NCI-H1436 (cell line): ENCODE measurements at places on chromosomes 5 and 9.

GRCh38 chr5:15717001-15717400 is 217.0 kb downstream of the FBXL7 start:
- DNase-seq: no peak

DNA sequence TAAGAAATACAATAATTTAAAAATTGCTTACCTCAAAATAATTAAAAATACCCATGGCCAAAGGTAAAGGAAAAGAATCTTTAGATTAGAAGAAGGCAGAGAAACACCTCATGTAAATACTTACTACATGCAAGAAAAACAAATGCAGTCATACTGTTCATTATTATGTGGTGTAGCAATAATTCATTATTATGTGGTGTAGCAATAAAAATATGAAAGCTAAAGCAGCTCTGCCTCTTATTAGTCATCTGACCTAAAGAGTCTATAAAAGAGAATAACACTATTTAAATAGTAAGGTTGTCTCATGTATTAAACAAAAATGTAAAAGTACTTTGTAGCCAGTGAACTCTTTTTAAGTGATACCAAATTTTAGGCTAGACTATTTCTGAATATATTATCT is 6.6 kb downstream of the DTWD2 start:
- DNase-seq: no peak

GRCh38 chr9:4269872-4270271 is 30.0 kb downstream of the GLIS3 start:
- DNase-seq: no peak

- no peak for DNase-seq
Observed at GRCh38 chr5:146510559-146511125, 5.3 kb downstream of the GPR151 start.

DNA sequence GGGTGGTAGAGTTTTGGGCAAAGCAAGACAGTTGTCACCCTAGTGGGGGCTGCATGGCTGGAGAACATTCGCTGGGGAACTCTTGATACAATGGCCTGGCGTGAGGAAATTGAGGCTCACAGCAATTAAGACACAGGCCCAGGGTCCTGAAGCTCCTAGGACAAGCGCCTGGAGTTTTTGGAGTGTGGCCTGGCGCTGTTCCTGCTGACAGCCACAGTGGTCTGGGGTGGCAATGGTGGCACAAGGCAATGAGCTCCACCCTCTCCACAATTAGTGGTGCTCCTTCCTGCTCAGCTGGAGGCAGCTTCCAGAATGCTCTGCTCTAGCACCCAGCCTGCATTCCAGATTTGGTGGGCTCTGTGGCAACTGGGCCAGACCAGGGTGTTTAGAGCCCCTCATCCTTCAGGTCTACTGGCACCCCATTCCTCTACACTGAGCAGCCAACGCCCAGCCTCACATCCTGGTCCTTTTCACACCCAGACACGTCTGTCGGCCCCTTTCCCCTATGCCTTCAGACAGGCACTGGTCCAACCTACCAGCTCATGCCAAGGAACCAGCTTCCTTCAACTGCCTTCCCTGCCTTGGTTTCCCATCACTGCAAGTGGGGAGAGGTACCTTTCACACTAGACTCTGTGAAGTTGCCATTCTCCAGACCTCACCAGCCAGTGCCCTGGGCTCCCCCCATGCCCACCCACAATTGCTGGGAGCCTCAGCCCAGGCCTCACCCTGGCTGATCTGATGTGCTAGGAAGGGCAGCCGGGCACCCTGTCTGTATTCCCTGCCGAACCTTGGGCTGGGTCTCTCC is 138.1 kb upstream of the COL5A1 start:
- DNase-seq: no peak

DNA sequence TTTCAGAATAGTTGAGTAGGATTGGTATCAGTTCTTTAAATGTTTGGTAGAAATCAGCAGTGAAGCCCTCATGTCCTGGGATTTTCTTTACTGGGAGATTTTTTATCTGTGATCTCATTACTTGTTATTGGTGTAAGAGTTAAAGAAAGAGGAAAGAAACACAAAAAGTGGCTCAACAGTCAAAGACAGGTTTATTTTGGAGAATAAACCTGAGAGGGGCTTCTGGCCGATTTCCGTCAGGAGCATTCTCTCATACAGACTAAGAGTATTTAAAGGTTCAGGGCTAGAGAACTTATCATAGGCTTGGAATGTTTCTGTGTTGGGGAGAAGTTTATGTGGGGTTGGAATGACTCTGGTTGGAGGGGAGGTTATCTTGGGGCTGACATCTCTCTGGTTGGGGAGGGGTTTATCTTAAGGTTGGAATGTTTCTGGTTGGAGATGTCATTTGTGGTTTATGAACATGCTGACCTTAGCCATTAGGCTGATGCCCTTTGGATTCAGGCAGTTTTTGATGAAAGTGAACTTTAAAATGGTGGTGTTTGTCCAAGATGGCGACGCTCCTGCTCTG is 62.5 kb downstream of the CFAP95 start:
- DNase-seq: no peak

DNA sequence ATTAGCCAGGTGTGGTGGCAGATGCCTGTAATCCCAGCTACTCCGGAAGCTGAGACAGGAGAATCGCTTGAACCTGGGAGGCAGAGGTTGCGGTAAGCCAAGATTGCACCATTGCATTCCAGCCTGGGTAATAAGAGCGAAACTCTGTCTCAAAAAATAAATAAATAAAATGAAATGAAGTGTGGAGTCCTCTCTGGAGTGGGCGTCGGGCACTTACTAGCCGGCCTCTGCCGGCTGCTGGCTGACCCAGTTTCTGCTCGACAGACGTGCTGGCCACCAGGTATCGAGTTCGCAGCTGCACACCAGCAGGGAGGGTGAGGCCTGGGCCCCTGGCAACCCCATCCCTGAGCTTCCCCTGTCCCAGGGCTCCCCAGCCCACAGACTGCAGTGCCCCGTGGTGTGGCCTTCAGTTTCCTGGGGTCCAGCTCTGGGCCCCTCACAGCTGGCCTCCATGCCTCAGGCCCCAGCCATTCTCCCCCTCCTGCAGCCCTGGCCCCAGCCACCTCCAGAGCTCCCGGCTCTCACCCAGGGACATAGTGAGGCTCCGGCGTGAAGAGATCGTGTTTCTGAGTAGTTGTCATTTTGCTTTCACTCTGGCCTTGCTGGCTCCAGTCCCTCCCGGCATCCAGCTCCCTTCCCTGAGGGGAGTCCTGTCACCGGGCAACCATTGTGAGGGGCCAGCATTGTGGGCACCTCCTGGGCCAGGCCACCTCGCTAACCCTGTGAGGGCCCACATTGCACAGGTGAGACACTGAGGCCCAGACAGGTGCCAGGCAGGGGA is 3.8 kb upstream of the STPG3 start:
- DNase-seq: no peak

DNA sequence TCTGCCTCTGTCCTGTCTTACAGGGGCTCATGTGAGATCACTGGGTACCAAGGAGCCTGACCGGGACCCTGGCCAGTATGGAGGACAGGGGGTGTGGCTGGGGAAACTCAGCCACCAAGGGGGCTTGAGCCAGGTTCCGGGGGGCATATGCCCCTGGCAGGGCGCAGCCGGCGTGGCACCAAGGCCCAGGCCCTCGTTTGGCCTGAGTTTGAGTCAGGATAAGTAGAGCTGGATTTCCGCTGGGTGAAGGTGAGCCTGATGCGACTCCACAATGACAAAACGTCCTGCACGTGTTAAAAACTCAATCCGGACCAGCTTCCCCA is 616 bp upstream of the TSPAN17 start:
- no peak for DNase-seq

GRCh38 chr5:72232838-72233237 is 87.2 kb downstream of the MRPS27 start:
- no peak for DNase-seq

DNA sequence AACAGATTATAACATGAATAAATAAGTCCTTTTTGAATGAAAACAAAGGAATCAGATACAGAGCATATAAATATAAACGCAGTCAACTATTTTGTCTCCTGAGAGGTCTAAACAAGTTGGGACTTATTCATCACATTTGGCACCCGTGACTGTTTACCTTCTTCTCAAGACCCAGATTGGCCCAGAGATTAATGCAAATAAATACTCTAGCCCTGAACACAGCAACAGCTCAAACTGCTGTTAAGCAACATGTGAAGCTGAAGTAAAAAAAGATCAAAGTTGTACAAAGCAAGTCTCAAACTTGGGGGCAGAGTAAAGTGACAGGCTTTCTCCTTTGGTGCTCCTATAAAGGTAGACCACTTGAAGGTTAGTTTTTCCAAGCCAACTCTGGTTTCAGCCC is 95.0 kb upstream of the NR5A1 start:
- DNase-seq: peak; percentile 0

DNA sequence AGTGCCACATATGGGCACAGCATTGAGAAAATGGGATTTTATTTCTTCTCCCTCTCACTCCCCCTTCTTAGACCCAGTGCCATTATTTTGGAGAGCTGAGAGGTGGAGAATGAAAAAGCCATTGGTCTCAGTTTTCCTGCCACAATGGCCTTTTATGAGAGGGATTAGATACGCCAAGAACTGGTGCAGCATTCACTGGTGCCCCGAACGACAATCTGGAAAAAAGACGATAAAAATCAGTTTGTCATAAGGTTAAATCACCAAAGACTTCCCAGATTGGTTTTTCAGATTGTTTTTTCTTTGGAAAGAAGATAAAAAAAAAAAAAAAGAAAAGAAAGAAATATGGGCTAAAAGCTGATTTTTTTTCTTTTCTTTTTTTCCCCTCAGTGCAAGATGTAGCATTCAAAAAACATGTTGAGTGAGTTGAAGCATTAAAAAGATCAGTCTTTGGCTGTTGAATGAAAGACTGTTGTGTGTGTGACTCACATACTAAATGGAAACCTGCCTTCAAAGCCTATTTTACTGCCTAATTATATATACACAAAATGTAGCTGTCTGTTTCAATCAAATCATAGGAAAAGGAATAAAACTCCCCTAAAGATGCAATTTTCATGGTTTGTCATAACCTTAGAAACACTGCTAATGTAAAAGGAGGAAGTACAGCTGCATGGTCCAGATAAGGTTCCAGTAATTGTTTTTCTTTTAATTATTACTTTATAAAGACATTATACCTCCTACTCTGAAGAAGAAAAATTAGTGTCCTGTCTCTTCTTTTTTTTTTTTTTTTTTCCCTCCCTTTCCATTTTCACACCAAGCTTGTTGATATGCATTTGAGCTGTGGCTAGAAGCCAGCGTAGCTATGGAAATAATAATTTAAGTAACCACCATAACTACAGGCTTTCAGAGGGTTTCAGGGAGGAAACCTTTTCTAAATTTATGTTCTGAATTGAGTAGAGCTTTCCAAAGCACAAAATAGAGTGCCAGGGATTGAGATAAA is 27.2 kb upstream of the ZNF608 start:
- peak; percentile 73 for DNase-seq

GRCh38 chr9:86512929-86513328 is 158.7 kb upstream of the TUT7 start:
- no peak for DNase-seq

DNA sequence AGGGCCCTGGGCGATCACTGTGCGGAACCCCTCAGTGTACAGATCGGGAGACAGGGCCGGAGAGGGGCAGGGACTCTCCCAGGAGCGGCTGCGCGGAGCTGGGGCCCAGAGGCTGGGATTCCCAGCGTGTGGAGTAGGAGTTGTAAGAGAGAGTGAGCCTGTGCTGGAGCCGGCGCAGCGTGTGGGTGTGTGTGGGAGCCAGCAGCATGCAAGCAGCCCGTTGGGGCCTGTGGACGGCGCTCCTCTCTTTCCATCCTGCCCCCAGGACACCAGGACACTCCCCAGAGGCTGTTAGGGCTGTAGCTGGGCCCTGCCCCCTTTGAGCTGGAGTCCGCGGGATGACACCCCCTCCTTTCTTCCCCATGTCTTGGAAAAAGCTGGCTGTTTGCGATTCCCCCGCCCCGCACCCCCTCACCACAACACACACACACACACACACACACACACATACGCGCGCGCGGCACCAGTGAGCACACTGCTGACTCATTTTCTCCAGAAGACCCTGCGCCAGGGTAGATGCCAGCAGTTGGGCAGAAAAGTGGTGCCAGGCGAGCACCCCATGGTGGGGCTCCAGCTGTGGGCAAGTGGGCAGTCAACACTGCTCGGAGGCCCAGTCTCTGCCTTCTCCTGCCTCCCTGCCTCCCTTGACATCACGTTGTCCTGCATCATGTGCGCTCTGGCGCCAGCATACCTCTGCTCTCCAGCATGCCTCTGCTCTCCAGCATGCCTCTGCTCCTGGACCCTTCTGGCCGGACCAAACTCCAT is 1.5 kb downstream of the COL27A1 start:
- DNase-seq: no peak

GRCh38 chr9:77417566-77417965 is 230.6 kb downstream of the GNA14 start:
- DNase-seq: no peak

DNA sequence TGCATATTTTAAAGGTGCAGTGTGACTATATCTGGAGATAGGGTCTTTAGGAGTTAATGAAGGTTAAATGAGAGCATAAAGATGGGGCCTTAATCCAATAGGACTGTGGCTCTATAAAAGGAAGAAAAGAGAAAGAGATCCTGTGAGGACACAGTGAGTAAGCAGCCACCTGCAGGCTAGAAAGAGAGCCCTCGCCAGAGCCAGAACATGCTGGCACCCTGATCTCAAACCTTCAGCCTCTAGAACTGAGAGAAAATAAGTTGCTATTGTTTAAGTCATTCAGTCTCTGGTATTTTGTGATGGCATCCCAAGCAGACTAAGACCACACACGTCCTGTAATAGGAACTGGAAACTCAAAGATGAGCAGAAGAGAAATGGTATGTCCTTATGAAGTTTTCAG is 41.0 kb downstream of the RNF180 start:
- DNase-seq: no peak

DNA sequence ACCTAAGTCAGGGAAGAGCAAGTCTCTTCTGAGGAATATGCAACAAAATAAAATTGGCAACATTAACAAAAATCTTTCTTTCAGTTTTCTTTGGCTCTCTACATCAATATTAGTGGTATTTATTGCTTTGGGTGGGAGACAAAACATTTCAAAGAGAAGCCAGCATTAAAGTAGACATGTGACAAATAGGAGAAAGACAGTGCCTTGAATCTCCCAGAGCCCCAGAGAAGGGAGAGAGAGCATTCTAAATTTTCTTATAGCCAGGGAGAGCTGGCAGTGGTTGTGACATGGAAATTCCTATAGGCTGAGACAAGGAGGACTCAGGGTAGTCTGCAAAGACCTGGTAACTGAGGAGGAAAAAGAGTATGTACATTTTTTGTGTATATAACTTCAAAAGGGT is 79.4 kb upstream of the NREP start:
- no peak for DNase-seq

- DNase-seq: no peak
Observed at GRCh38 chr5:172276214-172276613, 7.3 kb downstream of the UBTD2 start.
